ENCODE measurements at places on chromosomes 2 and 18.
A peak's percentile ranks its signal among the peaks of the same experiment; 100 is the strongest.

DNA sequence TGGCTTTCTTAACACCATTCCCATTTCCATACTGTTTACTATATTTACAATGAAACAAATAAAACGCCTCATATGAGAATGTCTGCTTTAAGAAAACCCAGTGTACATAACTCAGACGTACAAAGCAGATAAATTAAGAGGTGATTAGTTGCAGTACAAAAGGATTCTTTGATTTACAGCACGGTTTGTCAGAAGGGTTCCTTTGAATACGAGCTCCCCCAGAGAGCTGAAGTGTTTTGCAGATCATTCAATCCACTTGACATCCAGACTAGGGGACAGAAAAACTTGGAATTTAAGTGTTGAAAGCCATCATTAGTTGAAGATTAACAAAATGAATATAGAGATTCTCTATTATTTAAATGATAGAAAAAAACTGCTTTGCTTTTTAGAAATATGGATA is 72.5 kb downstream of the RAPGEF4 start:
- no peak for DNase-seq

- DNase-seq: no peak
Measured at GRCh38 chr2:107322416-107322815, 436.4 kb upstream of the ST6GAL2 start.

DNA sequence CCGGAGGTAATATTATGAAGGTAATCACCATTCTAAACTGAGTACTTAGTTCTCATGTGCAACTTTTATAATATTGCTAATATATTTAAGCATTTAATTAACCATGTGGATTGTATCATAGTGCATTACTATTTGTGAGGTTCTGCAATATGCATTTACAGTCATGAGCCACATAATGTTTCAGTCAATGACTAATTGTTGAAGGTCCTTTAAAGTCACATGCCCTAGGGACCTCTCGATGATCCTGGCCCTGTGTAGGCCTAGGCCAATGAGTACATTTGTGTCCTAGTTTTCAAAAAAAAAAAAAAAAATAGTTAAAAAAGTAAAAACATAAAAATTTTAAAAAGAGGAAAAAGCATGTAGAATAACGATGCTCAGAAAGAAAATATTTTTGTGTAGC is 298.0 kb downstream of the DSEL start:
- DNase-seq: no peak

GRCh38 chr18:69022426-69022825 is 224.5 kb downstream of the CCDC102B start:
- no peak for DNase-seq

DNA sequence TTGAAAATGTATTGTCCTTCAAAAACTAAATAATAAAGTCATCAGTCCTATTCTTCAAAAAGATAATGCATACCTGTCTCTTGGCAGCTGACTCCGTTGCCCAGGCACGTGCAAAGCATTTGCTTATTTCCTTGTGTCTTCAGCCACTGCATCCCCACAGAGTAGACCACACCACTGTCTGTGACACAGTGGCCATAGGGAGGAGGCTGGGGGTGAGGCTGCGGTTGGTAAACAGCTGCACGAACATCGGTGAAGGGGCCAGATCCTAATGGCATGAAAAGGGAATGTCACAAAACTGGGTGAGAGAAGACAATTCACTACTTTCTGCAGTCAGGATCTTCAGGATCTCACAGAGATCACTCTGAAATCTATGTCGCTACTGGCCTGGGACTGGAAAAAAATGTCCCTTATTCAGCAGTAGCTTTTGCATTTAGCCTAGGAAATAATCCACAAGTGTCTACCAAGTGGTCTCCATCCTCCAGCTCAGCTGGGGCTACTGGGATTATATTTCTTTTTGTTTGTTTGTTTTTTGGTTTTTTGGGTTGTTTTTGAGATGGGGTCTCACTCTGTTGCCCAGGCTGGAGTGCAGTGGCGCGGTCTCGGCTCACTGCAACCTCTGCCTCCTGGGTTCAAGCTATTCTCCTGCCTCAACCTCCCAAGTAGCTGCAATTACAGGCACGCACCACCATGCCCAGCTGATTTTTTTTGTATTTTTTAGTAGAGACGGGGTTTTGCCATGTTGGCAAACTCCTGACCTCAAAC is 10.7 kb downstream of the FN1 start:
- DNase-seq: no peak

- DNase-seq: no peak
Measured at GRCh38 chr2:237156031-237156856, 70.6 kb downstream of the COPS8 start.

GRCh38 chr2:898319-898718 is 52.3 kb upstream of the SNTG2 start:
- no peak for DNase-seq

GRCh38 chr2:209767316-209767715 is 4.3 kb upstream of the UNC80 start:
- DNase-seq: no peak

- no peak for DNase-seq
Measured at GRCh38 chr2:160293391-160294091, 93.5 kb upstream of the ITGB6 start.

GRCh38 chr2:2681711-2682251 is 350.7 kb upstream of the MYT1L start:
- no peak for DNase-seq

GRCh38 chr2:105237045-105237765 is 4.3 kb upstream of the GPR45 start:
- DNase-seq: no peak

DNA sequence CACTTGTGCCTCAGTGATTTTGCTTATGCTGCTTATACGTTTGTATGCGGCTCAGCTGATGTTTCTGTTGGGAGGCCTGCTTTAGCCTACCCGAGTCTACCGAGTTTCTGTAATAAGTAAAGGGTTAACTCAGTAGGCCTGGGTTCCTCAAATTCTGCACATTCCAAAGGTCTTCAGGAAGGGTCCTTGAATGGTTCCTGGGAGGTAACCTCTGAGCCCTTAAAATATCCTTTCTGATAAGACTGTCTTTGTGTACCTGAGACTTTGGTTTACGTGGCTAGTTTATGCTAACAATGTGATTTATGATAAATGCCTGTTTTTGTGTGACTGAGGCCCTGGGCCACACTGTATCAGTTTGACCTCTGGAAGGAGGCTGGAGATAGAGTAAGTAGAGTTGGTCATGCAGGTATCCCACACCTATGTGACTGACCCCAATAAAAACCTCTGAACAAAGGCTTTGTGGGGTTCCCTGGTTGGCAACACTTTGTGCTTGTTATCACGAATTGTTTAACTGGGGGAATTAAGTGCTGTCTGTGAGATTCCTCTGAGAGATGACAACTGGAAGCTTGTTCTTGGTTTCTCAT is 18.9 kb upstream of the PNPT1 start:
- DNase-seq: no peak

DNA sequence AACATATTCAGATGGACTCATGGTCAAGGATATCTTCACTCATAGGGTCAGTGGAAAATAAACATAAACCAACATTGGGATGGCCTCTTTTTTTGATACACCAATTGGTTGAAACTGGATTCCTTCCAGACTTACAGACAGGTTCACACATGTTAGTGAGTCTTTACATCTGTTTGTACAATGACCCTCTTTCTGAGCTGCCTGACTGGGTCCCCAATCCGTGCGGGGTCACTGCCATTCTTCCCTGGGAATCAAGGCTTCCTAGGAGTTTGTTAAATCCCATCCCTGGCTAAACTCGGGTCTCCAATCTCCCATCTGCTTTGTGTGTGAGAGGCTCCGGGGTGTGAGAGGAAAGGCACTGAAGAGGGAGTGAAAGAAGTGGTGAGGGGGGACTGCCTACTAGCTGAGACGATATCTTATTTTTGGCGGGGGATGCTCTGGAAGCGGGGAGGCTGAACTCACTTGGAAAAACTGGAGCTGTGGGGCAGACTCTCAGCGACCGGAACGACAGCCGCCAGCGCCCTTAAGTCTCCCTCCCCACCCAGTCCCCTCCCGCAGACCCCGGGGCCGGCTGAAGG is 487 bp downstream of the STARD6 start:
- no peak for DNase-seq

GRCh38 chr2:129751409-129751808 is 228.1 kb upstream of the RAB6C start:
- no peak for DNase-seq

- DNase-seq: no peak
Measured at GRCh38 chr2:128395640-128396499, 77.2 kb upstream of the HS6ST1 start.

- DNase-seq: no peak
Measured at GRCh38 chr2:25483607-25484266, 142.0 kb upstream of the DNMT3A start.

DNA sequence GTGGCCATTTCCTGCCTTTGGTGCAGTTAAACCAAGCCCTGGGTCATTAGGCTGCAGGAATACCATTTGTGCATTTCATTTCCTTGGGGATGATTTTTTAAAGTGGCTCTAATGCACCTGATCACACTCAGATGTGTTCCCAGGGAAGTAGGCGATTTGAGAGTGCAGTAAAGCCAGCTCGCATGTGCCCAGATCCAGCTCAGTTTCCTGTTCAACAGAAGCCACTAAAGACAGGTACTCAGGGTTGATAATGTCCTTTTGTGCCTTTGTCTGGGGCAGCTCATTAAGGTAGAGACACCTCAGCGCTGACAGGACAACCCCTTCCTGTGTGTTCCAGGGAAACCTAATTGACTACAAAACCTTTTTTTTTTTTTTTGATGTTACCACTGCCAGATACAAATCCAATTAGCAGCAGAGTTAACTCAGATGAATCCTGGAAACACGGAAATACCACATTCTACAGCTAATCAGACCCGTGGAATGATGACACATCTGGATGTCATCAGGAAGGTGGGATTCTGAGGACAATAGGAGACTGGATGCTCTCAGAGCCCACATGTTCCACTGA is 15.2 kb upstream of the CHRNA1 start:
- no peak for DNase-seq

DNA sequence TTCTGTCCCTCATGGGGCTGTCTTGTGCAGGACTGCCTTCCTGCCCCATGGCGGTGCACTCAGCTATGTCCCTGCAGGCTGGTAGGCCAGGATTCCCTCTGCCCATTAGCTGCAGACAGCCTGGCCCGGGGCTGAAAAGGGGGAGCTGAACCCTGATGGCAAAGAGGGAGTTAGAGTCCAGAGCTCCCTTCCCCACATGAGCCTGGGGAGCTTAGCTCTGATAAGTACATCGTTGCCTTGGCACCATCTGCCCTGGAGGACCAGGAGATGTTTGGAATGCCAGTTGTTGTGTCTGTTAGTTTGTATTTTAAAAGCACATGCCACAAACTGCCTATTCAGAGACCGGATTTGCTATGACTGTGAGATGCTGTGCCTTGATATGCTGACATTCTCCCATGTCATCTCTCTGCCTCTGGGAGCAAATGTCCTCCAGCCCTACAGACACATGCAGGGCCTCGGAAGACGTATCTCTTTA is 65.1 kb upstream of the AFF3 start:
- DNase-seq: no peak

- no peak for DNase-seq
Measured at GRCh38 chr2:238593236-238593635, 166.5 kb downstream of the ASB1 start.

- DNase-seq: no peak
Measured at GRCh38 chr2:11128243-11128951, 26.9 kb upstream of the SLC66A3 start.

- no peak for DNase-seq
Measured at GRCh38 chr2:37851828-37852584, 73.1 kb upstream of the RMDN2 start.

- DNase-seq: peak; percentile 37
Measured at GRCh38 chr2:150388289-150388625, 99.2 kb downstream of the RND3 start.

DNA sequence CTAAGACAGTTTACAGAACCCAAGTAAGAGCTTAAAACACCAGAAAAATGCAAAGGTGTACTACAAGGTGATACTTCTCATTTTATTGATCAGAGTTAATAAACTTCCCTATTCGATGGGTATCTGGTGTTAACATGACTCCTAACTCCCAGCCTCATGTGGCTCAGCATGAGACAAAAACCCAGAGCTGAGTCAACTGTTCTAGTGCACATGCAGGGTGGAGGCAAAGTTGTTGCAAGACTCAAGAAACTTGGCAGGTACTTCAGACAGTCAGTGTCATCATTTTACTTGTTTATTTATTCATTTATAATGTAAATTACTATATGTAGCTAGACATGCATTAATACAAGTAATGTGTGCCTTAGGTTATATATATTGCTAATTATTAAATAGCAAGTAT is 216.6 kb upstream of the DSEL start:
- DNase-seq: no peak

DNA sequence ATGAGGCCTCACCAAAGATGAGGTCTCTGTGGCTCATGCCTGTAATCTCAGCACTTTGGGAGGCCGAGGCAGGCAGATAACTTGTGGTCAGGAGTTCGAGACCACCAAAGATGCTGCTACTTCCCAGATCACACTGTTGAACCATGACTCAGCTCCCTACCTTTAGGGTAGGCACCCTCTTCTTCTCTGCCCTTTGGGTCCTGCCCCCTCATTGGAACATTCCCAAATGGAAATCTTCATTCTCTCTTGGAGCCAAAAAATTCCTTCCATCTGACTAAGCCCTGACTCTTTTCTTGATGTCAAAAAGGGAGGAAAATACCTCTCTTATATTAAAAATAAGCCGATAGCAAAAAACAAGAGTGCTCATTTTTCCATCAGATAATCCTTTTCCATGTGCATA is 183.5 kb downstream of the PAX3 start:
- DNase-seq: no peak

DNA sequence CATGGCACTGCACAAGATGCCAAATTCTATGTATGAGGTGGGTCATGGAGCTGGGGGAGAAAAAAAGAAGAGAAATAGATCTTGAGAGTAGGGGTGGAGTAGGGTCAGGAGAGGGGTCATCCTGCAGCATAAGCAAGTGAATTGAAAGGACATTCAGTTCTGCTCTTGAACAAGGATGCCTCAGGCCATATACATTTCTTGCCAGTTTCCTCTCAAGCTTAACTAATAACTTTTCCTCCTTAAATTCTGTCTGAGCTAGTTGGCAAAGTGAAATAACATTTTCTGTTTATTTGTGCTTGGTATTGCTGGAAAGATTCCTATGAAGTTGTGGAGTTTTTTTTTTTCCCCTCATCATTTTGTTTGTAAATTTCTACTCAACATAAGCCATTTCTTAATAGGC is 99.0 kb upstream of the LTBP1 start:
- no peak for DNase-seq

DNA sequence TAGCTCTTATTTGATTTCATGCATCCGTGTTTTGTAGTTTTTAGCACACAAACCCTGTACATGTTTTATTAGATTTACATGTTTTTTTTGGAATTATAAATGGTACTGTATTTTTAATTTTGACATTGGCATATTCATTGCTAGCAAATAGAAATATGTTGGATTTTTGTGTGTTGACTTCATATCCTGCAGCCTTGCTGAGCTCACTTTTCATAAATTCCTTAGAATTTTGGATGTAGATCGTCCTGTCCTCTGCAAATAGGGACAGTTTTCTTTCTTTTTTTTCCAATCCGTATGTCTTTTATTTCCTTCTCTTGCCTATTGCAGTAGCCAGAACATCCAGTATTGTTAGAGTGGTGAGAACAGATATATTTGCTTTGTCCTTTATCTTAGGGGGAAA is 46.7 kb upstream of the GPR17 start:
- DNase-seq: no peak

- DNase-seq: no peak
Measured at GRCh38 chr2:71463342-71463654, 9.9 kb downstream of the DYSF start.

- no peak for DNase-seq
Measured at GRCh38 chr2:144431392-144431783, 88.5 kb downstream of the ZEB2 start.

GRCh38 chr2:207516206-207516605 is 13.6 kb upstream of the CREB1 start:
- DNase-seq: no peak
